ENCODE measurements at places on chromosomes 3 and 15.

DNA sequence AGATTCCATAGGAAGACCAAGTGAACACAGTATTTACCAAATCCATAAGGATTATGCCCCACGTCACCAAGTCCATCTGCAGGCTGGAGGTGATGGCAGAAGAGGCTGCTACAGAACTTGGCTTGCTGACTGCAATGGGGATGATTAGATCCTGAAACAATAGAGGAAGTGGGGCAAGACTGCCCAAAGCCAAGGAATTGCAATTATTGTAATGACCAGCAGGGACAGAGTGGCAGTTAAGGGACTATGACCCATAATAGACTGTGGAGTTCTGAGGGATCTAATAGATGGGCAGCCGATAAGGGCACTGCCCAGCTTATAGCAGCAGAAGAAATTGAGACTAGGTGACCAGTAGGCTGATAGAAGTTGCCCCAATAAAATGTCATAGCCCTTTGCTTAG is 108.4 kb downstream of the MINAR1 start:
- no peak for DNase-seq

DNA sequence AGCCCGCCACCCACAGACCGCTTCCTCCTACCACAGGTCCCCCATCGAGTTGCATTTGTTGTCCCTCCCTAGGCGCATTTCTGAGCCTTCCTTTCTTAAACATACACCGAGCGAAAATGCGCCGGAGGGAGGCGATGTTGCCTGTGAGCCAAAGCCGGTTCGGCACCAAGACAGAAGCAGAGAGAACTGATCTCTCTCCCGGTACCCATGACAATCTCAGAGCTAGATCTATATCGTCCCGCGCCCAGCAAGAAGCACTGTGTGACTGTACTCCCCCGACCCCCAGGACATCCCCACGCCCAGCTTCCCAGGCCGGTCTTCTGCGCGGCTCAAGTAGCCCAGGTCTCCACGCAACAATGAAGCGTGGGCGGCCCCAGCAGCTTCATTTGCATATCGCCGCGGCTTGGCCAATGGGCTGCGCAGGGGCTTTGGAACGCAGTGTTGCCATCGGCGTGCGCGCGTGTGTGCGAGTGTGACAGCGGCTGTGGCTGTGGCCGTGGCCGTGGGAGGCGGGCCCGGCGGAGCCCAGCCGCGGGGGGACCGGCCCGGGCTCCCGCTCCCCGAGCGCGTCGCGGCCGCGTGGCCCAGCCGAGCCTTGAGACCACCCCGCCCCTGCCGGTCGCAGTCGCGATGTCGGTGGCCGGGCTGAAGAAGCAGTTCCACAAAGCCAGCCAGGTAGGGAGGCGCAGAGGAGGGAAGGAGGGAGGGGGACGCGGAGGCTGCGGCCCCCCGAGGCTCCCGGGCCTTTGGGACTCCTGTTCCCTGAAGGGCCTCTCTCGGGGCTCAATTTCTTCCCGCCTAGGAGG is at the start of gene SH3GL3:
Gene SH3GL3, plus strand, starts transcription at position 438 of the 806 bp plus-strand sequence. Its CDS starts 193 bp downstream, at position 631.
- DNase-seq = peak; percentile 49

- DNase-seq = no peak
These were observed 139.7 kb upstream of the TBL1XR1 start for GRCh38 chr3:177336873-177337450.

DNA sequence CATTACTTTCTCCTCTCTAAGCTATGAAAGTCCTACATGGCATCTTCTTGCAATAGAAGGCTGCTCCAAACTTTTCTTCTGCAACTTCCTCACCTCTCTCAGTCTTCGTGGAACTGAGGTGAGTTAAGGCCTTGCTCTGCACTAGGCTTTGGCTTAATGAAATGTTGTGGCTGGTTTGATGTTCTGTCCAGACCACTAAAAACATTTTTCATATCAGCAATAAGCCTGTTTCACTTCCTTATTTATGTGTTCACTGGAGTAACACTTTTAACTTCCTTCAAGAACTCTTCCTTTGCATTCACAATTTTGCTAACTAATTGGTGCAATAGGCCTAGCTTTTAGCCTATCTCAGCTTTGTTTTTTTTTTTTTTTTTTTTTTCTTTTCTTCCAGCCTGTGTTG is 335.3 kb upstream of the NECTIN3 start:
- DNase-seq = no peak

DNA sequence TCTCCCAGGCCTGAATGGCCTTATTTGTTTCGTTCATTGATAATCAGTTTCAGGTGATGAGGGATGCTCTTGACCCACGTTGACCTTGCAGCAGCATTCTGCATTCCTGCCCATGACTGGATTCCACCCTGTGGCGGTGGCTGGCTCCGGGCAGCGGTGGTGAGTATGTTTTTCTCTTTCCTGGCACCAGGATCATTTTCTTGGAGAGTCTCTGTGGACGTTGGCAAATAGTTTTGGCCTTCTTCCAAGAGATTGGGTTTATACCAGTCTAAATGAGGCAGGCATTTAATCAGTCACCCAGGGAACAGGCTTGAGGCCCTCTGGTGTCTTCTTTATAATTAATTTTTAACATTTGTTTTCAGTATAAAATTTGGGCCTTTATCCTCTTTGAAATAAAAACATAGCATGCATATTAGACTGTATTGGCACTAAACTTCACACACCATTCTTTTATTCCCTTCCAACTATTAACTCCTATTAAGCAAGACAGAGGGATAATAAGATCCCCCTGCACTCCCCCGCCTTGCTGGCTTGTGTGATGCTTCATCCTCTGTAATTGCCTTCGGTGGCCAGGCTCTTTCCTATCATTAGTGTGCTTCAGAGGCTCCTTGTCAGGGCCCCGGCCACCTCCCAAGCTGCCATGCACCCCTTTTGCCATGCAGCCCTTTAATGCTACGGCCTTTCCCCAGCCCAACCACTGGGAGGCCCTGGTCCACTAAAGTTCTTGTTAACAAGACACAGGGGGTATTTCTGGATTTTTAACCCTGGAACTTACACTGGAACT is 176.2 kb upstream of the TOPAZ1 start:
- DNase-seq = no peak

- no peak for DNase-seq
These were observed 242.4 kb downstream of the KCNMB2 start for GRCh38 chr3:178778589-178778988.

DNA sequence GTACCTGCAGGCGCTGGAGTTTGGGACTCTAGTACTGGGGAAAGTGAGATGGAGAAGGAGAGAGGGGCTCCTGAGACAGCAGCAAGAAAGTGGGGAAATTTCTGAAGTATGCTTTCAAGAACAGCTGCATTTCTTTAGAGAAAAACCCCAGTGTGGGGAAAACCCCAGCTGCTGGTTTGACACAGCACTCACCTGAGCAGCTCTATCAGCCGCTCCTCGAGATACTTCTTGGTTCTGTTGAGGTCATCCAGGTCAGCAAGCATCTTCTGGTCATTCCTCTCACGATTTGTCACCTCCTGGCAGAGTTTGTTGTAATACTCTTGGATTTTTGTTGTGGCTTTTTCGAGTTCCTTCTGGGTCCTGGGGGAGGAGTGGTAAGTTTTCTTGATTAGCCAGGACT is 18.8 kb downstream of the CXCR6 start:
- peak; percentile 38 for DNase-seq

GRCh38 chr15:37698679-37699078 is 235.8 kb upstream of the TMCO5A start:
- no peak for DNase-seq

DNA sequence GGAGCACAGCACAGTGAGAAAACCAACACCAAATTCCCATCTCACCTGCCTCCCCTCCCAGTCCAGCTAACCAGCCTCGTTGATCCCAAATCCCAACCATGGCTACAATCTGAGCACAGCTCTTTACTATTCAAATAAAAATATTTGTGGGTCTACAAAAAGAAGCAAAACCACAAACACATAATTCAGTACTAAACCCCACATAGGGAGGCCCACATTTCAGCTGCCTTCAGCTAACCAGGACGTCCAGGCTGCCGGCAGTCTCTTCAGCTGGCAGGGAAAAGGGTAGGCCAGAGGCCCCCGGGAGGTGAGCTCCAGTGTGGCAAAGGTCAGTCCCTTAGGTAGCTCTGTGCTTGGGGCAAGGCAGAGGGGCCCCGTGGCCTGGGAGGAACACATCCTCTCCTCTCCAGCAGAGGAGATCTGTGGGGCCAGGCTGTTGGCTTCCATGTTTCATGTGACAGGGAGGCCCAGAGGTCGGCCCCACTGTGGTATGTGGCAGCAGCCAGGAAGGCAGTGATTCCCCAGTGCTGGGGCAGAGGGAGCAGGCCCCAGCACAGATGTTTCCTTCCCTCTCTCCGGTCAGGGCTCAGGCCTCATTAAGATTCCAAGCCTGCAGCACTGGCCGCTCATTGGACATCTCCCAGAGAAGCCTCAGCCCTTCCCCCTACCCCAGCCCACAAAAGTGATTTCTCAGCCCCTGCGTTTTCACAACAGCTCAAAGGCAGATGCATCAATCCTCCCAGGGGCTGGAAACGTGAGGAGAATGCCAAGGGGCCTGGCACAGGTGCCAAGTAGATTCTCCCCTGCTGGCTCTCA is 381.4 kb downstream of the NTRK3 start:
- DNase-seq = no peak

- no peak for DNase-seq
These were observed 52.9 kb downstream of the EIF4E3 start for GRCh38 chr3:71672340-71672739.

GRCh38 chr3:41525303-41526064 is 326.2 kb downstream of the CTNNB1 start:
- no peak for DNase-seq

DNA sequence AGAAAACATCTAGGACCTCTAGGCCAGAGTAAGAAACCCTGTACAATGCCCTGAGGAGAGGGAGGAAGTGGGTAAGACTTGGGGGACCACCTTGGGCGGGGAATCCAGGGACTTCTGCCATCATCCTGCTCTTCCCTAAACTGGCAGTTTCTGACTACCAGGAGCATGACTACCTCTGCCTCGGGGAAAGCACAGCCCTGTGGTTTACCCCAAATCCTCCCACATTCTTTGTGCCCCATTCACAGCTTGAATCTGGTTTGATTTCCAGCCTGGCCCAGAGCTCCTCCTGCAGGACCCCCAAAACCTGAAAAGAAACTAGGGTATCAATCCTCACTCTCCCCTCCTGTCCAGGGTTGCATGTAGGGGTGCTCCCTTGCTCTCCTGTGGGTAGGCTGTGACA is 4.7 kb downstream of the C3orf18 start:
- DNase-seq = no peak

GRCh38 chr3:32525720-32526119 is 23.1 kb upstream of the CMTM6 start:
- DNase-seq = no peak

DNA sequence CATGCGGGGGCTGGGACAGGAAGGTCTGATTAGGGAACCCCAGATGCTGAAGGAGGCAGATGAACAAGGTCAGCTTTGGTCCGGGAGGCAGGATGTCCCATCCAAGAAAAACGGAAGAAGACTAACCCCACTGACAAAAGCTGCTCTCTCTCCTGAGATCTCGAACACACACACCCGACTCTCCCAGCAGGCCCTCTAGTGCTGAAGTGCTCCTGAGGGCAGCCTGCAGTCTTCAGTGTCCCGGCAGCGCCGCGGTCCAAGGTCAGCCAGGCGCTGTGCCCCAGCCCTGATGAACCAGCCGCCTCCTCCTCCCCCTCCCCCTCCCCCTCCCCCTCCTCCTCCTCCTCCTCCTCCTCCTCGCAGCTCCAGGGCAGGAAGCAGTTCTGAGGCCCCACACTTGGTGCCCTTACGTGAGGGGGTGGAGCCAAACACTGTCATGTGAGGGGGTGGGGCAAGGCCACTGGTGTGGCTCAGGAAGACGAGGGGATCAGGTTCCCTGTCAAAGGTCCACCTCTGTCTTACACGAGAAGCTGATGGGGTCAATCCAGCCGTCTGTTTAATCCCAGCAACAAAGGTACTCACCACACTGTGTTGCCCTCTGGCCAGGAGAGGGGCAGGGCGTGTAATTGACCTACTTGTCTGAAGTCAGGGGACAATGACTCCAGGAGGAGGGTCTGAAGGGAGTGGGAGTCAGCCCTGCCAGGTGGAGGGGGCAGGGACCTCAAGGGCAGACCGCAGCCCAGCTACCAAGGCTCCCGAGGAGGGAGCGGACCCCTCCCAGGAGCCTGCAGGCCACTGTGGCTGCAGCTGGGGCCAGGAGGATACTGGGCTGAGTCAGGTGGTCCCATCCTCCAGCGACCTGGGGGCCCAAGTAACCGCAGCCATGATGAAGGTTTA is 34.3 kb downstream of the PRR23E start:
- no peak for DNase-seq

DNA sequence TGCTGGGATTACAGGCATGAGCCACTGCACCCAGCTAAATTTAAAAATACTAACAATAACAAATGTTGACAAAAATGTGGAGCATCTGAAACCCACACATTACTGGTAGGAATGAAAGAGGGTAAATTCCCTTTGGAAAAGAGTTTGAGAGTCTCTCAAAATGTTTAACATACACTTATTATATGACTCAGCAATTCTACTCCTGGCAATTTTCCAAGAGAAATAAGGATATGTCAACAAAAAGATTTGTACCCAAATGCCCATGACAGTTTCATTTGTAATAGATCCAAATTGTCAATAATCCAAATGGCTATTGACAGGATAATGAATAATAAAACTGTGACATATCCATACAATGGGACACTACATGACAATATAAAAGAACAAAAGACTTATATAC is 9.0 kb downstream of the HCLS1 start:
- no peak for DNase-seq

GRCh38 chr3:151880416-151880690 is 6.9 kb downstream of the SUCNR1 start:
- DNase-seq = no peak

DNA sequence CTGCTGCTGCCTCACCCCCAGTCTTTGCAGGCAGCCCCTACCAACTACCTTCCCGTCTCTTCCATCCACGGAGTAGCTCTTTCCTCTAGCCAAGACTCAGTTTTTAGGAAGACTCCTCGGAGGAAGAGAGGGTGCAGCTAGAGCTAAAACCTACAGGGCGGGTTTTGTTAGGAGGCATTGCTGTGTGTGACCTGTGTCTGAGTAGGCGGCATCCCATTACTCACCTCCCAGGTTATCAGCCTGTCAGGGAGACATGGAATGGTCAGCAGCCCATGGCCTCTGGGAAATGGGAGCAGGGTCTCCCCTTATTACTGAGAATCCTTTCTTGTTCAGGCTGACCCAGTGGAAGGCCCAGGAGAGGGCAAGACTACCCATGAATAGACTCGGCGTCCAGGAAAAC is 43.8 kb upstream of the FGD5 start:
- no peak for DNase-seq

GRCh38 chr3:82048711-82049110 is 287.3 kb upstream of the GBE1 start:
- no peak for DNase-seq

- DNase-seq = no peak
These were observed 700.5 kb upstream of the ARPP21 start for GRCh38 chr3:34938784-34939183.

DNA sequence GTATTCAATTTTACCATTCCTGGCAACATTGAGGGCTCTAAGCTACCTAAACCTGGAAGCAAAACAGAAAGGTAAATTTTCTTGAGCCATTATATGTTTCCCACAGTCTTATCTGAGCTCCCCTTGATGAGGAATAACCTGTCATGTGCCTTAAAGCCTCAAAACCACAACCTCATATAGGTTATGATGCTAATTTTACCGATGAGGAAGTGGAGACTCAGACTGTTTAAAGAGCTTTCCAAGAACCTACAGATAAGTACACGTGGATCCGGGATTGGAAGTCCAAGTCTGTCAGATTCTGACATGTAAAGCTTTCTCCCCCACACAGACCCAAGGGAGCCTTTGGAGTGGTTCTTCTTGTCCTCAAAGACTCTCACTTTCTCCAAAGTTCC is 140.5 kb downstream of the SEMA6D start:
- no peak for DNase-seq

Measured in stimulated activated CD4-positive, alpha-beta T cell treated with anti-CD3 and anti-CD28 coated beads, Interleukin-4, amount 100 ng/mL, for 24 hours (primary cell).